Activated naive CD4-positive, alpha-beta T cell treated with Interleukin-2 at 50 U/mL for 16 hours (primary cell): ENCODE measurements at places on chromosomes 5 and 9.

DNA sequence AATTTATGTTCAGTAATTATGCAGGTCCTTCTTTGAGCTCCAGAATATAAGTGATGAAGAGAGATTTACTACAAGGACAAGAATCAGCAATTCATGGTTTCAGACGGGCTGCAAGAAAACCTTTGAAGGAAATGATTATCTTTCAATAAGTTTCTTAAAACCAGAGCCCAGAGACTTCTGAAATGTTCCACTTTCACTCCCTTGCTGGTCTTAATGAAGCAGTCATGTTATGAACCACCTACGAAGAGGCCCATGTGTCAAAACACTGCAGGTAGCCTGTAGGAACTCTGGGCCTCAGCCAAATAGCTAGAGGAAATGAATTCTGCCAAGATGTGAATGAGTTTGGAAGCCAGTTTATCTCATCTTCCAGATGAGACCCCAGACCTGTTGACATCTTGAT lies 505.9 kb upstream of the MEF2C start:
- no peak for DNase-seq

DNA sequence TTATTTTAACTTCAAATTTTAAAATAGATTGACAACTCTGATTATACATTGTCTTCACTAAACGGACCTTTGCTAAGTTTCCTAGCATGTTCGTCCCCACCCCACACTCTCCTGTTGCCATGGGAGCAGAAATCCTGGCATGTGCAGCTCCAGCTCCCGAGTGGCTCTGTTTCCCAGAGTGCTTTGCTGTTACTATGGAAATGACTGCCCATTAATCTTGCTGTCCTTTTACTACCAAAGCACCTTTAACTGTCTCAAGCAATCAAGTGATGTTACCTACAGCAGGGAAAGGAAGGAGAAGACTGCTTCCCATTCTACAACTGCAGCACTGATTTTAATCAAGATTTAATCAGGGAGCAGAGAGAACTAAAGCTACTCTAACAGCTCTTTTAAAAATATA lies 212.0 kb upstream of the KIF2A start:
- no peak for DNase-seq

GRCh38 chr5:106172681-106173532 lies 1497.8 kb downstream of the EFNA5 start:
- DNase-seq: no peak

- DNase-seq: no peak
Observed at GRCh38 chr9:25994605-25995004, 316.4 kb upstream of the TUSC1 start.

DNA sequence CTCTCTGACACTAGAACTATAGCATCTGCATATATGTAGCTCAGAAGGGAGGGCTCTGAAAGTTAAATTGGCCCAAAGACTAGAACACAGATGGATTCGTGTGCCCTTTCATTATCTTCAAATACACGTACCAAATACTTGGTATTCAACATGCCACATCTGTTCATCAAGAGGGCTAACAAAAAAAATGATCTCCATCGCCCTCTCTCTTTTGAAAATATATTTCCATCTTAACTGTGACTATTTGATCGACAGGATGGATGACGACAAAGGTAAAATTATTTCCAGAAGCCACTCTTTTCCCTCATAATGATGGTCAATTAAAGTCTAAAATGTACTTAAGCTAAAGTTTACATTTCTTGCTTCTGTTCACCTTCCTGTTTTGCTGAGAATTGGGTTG lies 77.0 kb downstream of the SEMA6A start:
- no peak for DNase-seq

- DNase-seq: no peak
Observed at GRCh38 chr5:133396814-133397213, 215.5 kb downstream of the FSTL4 start.

DNA sequence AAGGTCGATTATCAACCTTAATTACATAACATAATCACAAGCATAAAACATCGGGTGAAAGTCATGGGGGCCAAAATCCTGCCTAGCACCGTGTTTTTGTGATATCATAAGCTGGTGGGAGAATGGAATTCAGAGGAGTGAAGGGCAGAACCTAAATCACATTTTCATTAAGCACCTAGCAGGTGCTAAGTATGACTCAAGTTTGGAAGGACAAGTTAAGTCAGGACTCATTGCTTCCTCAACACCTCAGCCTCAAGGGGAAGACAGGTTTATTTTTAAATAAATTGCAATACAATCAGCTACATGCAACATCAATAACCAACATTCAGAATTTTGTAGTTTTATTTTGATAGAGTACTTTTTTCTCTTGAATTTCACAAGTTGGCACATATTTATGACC lies 33.5 kb upstream of the GAS1 start:
- DNase-seq: no peak

GRCh38 chr5:174504266-174504726 lies 220.1 kb upstream of the MSX2 start:
- no peak for DNase-seq

DNA sequence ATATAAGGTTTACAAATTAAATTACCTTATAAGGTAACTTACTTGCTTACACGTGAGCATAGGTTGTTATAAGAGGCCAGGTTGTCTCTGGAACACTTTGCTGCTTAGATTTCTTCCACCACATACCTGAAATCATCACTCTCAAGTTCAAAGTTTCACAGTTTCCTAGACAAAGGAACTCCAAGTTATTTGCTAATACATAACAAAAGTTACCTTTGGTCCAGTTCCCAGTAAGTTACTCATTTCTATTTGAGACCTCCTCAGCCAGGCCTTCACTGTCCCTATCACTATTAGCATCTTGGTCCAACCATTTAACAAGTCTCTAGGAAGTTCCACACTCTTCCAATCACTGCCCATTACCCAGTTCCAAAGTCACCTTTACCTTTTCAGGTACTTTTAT lies 18.5 kb upstream of the UGT3A1 start:
- DNase-seq: no peak

GRCh38 chr5:163712011-163712410 lies 206.6 kb downstream of the MAT2B start:
- no peak for DNase-seq

GRCh38 chr9:20994486-20994885 lies 37.0 kb downstream of the HACD4 start:
- no peak for DNase-seq

DNA sequence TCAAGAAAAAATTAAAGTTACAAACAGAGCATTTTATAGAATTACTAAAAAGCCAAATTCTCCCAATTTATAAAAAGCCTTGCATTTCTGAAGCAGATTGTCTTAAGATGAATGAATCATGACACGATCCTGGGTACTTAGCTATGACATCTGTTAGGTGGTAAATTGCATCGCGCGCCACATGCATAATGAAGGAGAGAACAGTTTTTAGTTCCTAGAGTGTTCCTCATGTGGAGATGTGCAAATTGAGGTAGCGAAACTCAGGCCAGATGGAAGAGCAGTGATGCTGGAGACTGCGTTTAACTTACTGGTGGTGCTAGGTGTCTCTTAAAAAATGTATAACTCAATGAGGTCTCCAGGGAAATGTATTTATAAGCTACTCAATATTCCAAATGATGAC lies 516.1 kb downstream of the EFNA5 start:
- no peak for DNase-seq

DNA sequence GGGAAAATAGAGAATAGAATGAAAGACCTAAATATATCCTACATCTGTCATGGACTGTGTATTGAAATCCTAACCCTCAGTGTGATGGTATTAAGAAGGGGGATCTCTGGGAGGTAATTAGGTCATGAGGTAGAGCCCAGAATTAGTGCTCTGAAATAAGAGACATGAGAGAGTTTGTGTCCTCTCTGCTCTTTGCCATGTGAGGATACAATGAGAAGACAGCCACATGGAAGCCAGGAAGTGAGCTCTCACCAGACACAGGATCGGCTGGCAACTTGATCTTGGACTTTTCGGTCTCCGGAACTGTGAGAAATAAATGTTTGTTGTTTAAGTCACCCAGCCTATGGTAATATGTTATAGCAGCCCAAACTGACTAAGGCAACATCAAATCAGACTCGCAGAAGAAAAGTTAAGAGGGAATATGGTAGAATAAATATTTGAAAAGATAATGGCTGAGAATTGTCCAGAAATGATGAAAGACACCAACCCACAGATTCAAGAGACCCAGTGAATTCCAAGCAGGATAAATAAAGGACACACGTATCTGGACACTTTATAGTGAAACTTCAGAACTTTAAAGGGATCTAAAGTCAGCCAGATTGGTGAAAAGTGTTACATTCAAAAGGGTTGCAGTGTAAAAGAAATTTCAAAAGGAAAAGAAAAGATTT lies 12.7 kb upstream of the SLC36A1 start:
- no peak for DNase-seq

DNA sequence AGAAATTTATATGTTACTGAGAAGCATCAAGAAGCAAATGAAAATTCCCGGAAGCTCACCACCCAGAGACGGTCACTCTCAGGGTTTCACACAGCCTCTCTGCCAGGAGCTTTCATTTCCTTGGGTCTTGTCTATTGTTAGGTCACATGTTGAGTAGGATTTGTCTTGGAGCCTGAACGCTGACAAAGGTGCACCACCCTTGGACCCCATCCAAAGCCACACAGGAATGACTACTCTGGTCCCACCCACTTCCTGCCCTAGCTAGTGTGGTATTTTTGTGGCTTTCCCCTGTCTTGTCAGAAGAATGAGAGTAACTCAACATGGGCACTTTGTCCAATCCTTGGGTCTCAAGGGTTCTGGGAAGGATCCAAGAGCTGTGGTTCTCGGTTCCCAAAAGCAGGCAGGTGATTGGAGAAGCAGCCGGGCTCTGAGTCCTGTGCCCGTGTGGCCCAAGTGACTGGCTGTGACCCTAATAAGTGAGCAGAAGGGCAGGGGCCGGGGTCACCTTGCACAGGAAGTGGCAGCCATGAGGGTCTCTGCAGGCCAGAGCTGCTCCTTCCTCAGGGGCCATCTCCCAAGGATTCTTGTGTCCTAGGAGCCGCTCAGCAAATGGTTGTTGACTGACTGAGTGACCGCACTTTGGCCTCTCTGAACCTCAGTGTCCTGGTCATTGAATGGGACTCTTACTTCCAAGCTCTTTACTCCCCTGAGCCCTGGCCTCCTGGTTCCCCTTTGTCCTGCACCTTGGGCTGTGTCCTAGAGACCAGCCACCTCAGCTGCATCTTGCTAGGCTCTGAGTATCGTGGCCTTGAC lies 6.9 kb downstream of the FGD3 start:
- peak; percentile 80 for DNase-seq

GRCh38 chr5:142650881-142651280 lies 35.0 kb downstream of the FGF1 start:
- no peak for DNase-seq

DNA sequence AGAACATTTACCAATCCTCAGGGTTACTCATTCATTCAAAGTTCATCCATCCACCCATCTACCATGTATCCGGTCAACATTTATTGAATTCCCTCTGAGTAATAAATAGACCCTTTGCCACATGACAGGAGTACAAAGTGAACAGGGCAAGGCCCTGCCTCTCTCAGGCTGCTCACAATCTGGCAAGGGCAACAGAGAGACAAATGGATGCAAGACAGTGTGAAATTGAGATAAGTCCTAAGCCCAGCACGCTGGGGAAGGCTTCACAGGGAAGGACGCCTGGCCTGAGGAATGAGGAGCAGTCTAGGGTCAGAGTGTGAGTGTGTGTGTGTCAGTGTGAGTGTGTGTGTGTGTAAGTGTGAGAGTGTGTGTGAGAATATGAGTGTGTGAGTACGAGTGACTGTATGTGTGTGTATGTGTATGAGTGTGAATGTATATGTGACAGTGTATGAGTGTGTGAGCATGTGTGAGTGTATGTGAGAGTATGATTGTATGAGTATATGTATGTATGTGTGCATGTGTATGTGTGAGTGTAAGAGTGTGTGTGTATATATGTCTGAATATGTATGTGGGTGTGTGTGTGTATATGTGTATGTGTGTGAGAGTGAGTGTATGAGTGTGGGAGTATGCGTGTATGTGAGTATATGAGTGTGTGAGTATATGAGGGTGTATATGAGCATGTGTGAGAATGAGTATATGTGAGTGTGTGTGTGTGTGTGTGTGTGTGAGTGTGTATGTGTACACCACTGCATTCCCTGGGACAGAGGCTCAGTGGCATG lies 145.6 kb downstream of the FSTL4 start:
- DNase-seq: no peak

GRCh38 chr9:113368348-113368981 lies 8.3 kb downstream of the HDHD3 start:
- no peak for DNase-seq

DNA sequence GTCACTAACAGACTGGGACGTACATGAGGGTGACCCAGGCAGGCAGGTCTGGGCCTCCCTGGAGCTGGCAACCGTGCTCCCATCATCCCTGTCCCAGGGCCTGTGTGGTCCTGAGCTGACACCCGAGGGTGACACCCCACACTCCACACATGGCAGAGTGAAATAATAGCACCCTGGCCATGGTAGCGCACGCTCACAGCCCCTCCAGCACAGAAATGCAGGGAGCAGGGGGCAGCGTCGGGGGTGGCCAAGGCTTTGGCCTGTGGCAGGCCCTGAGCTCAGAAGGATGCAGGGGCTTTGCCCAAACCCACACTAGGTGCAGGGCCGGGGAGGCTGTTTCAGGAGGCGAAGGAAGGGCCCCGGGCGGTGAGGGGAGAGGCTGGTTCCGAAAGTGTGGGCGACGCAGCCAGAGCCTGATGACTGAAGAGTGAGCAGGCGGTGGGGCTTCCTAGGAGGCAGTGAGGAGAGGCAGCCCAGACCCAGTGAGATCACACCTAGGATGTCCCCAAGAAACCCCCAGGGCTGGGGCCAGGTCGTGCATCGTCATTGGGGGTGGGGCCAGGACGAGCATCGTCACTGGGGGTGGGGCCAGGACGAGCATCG lies 12.9 kb downstream of the OR2V2 start:
- DNase-seq: peak; percentile 81

- peak; percentile 52 for DNase-seq
Observed at GRCh38 chr5:163408311-163408923, 29.0 kb upstream of the CCNG1 start.

DNA sequence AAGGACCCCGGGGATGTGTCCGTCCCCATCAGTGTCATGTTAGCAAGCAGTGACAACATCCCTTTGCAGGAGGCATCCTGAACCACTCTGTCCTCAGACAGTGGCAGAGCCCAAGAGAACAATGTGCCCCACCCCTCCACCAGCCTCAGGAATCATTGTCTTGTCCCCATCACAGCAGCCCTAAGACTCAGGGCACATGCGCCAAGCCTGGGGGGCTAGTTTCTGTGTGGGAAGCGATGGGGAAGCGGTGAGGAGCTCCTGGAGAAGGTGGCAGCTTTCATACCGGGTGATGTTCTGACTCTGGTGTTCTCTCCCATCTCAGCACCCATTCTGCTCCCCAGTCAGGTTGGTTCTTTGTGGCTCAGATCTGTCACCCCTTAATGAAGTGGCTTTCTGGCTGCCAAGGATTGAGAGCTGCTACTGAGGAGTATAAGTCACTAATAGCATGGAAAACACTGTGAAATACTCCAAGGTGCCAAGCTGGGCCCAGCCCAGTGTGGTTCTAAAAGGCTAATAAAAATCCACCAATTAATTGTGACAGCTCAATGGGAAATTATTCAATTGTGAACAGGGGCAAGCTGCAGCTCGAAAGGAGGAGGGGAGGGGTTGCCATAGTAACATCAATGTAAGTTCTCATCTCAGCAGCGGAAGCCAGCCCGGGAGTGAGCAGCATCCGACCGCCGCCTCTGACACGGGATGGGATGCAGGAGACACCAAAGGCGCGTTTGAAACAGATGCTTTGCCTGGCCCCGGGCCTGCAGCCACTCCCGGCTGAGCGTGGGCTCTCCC lies 4.7 kb downstream of the QRFP start:
- DNase-seq: no peak

GRCh38 chr5:122515709-122516431 lies 203.8 kb downstream of the SNCAIP start:
- no peak for DNase-seq
